ENCODE measurements at places on chromosomes 3 and 15. TPM values are rescaled to one million over a fixed set of nuclear protein-coding genes. Genes with fewer than 3 reads are reported as not detected.

Gene CD200R1
- total RNA-seq, result 3.8 TPM

- no peak overlapping the region for H3K27ac ChIP-seq
- peaks cover 6% of the 10 kb centered on the region for H3K27me3 ChIP-seq
- DNase-seq, result no peak
- H3K4me3 ChIP-seq, result no peak overlapping the region
These were observed 64.2 kb downstream of the ST3GAL6 start for GRCh38 chr3:98827221-98827920.

DNA sequence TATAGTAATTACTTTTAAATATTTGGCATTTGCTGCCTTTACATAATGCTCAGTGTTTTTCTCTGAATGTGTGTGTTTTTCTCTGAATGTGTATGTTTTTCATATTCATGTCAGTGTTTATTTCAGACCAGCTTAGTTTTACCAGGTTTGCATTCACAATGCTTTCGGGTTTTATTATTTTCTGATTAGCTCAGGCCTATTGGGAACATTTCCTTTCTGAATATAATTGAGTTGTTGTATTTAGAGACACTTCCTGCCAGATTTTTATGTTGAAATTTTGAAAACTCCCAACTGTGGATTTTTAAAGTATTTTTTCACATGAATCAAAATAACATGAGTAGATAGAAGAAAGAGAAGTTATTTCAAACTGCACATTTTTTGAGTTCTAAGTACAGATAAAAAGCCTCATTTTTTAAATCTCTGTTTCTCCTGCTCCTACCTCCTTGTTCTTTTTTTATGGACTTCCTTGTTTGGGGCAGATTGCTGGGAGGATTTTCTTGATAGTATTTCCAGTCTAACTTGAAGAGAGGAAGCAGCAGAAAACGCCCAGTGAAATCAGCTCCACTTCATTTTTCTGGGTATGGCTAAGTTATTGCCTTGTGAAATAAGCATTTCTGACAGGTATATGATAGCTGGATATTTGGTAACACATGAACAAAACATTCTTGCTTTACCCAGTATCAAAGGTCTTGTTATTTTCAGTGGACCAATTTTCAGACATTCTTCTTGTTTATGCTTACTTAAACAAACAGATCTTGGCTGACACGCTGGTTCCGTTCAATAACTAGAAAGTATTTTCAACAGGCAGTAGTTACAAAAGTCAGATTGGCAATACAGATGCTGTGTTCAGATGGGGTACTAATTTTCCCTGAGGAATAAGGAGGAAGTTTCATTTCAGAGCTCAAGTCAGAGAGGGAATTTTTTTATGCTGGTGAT, 70.7 kb downstream of the RIOX2 start:
- DNase-seq, result no peak
- H3K4me3 ChIP-seq, result no peak overlapping the region
- no peak overlapping the region for H3K27ac ChIP-seq
- peaks cover 22% of the 10 kb centered on the region for H3K36me3 ChIP-seq
- H3K4me1 ChIP-seq, result peaks cover 5% of the 10 kb centered on the region

- no peaks in the 10 kb centered on the region for H3K27me3 ChIP-seq
- peaks cover 21% of the 10 kb centered on the region for H3K4me1 ChIP-seq
- H3K36me3 ChIP-seq, result peaks cover 3% of the 10 kb centered on the region
- no peak for DNase-seq
- no peak overlapping the region for H3K27ac ChIP-seq
- no peak overlapping the region for H3K4me3 ChIP-seq
These were observed 16.7 kb downstream of the DAPK2 start for GRCh38 chr15:64029633-64030032.

- no peak for DNase-seq
- H3K4me3 ChIP-seq, result no peak overlapping the region
- H3K27ac ChIP-seq, result no peak overlapping the region
- H3K27me3 ChIP-seq, result peaks cover 5% of the 10 kb centered on the region
These were observed 67.9 kb downstream of the FGF7 start for GRCh38 chr15:49490966-49491365.

GRCh38 chr15:31338318-31338878, 11.8 kb downstream of the KLF13 start:
- peaks cover 15% of the 10 kb centered on the region for H3K36me3 ChIP-seq
- H3K27ac ChIP-seq, result peak overlapping the region; percentile 93
- peak; percentile 60 for DNase-seq
- peak overlapping the region; percentile 39 for H3K4me3 ChIP-seq
